ENCODE measurements at places on chromosomes 1 and 21.

GRCh38 chr1:6136516-6137220 lies 43.5 kb downstream of the CHD5 start:
- no peak for DNase-seq

GRCh38 chr1:113307771-113308445 lies 82.4 kb upstream of the MAGI3 start:
- DNase-seq: no peak

DNA sequence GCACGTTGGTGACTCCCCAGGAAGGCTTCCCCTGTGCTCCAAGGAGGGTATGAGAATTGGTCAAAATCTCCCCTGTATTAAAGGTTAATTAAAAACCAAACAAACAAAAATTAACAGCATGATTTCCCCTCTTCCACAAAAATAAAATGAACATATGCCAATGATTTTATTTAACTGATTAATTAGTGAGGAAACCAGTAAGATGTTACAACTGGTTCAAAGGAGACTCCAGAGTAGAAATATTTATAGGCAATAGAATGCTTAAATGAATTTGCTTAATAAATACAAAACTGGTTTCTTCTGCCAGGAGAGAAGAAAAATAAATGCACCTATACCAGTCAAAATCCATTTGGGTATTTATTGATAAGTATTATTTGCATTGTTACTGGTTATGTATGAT lies 249.5 kb upstream of the DEPDC1 start:
- DNase-seq: no peak

DNA sequence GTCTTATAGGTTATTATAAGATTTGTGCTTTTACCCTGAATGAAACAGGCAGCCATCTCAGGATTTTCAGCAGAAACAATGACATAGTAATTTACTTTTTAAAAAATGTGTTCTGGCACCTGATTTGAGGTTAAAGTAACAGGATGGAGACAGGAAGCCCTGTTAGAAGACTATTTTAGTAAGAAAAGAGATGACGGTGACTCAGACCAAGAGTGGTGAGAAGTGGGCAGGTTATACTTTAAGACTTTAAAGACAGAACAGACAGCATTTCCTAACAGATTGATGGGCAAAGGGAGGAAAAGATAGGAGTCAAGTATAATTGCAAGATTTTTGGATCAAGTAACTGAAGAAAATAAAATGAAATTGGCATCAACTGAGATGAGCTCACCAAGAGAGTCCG lies 436.8 kb upstream of the NR5A2 start:
- DNase-seq: no peak

- DNase-seq: no peak
Observed at GRCh38 chr1:227225715-227226346, 92.5 kb downstream of the CDC42BPA start.

DNA sequence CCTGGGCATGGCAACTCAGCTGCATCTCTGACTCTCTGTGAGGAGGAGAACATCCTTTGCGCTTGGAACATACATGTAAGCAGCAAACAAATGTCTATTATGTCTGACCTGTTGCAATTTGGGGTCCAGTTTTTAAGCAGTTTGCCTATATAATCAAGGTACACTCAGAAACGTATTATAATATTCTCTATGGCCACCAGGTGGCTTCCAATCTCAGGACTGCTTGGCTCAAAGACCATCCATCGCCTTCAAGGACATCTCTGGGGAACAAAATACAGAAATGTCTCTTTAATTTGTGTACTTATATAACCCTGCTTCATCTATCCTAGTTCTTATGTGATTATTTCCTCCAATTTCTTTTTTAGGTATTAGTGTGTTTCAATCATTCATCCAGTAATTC lies 227.2 kb downstream of the OLFM3 start:
- DNase-seq: no peak

GRCh38 chr21:37551331-37551992 lies 184.9 kb downstream of the DYRK1A start:
- no peak for DNase-seq

DNA sequence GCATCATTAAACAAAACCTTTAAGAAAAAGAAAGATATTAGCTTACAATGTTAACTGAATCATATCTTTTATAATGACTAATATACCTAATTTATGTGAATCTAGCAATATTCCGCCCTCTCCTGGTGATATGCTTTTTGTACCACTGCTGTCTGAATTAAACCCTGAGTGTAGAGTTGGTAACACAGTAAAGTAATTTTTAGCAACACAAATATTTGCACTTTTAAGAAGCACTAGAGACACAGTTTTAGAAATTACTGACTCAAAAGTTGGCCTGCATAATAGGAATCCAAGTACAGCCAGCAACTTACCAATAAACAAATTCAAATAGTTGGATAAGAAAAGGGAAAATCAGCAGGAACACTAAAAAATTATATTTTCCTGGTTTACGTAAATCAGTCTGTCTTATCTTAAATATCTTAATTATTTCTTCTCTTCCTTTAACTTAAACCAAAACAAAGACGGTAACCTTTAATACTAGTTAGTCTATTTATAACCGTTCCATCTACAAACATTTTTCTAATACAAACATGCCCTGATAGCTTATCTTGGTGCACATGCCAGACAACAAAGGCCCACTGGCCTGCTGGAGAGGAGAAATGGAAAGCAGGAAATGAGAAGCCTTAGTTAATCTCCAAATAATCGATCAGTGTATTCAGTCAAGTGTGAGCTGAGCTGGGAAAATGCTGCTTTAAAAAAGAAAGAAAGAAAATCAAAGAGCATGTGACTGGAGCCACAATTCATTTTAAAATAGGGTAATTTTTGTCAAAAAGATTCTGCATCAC lies 246.0 kb downstream of the RERE start:
- DNase-seq: no peak

DNA sequence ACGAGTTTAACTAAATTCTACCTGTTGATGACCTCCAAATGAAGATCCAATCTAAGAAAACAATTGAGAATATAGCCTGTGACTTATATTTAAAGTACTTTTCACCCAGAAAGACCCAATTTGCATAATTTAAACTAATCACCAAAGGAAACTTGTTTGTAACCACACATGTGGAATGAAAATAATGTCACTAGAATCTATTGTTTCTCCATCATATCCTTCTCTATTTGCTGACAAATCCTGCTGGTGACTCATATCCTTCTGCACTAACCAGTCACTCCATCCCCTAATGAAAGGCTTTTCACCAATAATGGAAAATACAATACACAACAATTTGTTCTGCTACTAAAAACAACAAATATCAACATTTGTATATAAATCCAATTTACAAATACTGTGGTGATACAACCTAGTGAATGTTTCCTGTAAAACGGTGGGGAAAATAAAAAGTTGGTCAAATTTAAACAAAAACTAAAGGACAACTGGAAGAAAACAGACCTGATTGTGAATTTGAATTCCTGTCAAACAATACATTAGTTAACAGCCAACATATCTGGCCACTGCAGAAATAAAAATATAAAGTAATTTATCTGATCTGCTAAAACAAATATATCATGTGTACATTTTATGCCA lies 6.5 kb downstream of the PTP4A2 start:
- DNase-seq: no peak

DNA sequence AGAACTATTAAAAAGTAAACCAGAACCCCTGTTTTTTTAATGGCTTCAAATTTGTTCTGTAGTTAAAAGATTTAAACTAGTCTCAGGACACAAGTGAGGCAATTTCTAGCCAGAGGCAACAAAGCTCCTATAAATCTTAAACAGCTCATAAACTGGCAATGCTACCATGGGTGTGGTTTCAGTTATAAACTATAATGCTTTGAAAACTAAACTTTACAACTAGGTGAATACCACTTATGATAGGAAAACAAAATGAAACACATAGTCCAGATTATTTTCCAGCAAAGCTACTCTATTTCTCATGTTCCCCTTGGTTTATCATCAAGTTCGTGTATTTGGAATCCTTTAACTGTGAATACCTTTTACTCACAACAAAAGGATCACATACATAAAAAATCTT lies 282.5 kb downstream of the VAV3 start:
- no peak for DNase-seq

GRCh38 chr21:17738176-17738953 lies 80.8 kb downstream of the C21orf91 start:
- DNase-seq: no peak

- DNase-seq: no peak
Observed at GRCh38 chr1:29388170-29388569, 151.8 kb downstream of the PTPRU start.

GRCh38 chr1:27438621-27439061 lies 46.2 kb downstream of the GPR3 start:
- no peak for DNase-seq

DNA sequence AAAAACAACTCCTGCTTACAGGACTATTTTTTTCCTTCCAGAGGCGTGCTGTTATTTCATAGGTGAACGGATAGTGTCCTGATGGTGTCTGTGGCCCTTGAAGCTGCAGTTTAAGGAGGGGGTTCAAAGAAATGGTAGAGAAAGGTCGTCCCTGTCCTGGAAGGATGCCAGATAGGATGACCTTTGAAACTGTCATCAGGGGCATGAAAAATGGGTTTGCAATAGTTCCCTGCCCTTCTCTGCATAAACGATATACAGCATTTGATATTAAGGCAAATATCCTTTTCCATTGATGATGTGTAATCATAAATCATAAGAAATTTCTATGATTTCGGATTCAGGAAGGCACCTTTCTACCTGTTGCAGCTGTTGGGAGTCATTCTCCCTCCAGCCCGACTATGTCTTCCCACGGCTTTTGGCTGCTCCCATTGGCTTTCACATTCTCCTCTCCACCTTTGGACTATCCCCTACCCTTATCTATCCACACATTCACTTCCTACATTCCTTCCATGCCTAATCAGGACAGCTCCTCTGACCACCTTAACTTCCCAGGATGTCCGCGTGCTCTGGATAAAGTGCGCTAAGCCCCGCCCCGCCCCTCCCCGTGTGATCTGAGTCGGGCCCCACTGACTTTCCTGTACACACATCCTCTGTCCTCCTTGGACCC lies 209.8 kb downstream of the DISC1 start:
- no peak for DNase-seq

DNA sequence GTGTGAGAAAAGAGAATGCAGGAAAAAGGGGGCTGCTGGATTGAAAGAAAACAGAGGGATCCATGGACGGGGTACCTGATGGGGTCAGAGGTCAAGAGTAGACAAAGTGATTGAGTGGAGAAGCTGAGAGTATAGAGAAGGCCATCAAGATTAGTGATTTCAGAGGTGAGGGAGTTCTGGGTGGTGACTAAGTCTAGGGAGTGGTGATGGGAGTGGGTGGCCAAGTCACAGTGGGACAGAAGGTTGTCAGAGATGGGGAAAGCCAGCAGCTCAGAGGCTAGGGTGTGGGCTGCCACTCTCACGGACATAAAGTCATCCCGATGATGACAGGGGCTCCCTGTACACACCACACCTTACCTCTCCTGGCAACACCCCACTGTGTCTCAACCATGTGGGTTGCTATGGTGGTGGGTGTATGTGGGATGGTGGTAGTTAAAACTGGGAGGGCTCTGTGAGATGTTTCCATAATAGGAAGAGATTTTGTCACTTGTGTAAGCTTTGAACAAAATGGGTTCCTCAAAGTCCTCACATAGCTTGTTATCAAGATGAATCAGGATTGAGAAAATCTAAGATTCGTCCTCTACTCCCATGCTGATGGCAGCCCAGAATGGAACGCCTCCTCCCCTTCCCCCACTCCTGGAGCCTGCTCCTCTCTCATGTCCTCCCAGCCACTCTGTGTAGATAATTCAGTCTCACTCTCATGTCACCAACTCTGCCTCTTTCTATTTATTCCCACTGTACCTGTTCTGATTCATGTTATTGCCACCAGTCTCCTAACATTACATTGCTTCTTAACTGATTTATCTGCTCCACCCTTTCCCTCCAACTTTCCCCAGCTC lies 20.3 kb upstream of the CSF1 start:
- DNase-seq: peak; percentile 51

- no peak for DNase-seq
Observed at GRCh38 chr1:22835636-22836319, 125.1 kb downstream of the EPHB2 start.

- DNase-seq: no peak
Observed at GRCh38 chr1:234600418-234601281, 9.3 kb downstream of the IRF2BP2 start.

DNA sequence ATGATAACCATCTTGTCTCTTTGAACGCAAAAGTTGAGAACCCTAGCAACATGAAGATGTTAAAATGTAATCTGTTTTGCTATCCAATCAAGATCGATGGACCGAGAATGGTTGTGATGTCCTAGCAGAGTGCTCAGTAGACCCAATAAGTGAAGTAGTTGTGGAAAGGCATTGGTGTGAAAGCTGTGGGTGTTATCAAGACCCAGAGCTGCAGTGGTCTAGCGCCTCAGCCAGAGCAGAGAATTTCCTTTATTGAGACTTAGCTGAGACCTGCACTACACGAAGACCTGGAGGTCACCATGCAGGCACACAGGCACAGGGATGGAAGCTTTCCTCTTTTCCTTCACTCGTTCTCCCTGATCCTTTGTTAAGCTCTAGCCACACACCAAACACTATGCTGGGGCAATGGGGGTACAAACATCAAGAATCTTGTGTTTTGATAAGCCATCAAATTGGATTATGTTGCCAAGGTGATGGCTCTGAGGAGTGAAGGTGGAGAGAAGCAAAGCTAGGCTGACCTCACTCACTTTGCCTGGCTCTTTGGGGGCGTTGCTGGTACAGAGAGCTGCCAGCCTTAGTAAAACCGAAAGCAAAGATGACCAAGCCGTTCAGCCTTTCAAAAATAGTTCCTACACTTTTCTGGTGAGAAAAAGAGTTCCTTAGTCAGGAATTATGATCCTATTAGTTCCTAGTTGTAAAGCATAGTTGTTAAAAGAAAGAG lies 24.1 kb downstream of the METTL13 start:
- DNase-seq: no peak

- no peak for DNase-seq
Observed at GRCh38 chr1:46412893-46413595, 18.9 kb downstream of the FAAH start.

DNA sequence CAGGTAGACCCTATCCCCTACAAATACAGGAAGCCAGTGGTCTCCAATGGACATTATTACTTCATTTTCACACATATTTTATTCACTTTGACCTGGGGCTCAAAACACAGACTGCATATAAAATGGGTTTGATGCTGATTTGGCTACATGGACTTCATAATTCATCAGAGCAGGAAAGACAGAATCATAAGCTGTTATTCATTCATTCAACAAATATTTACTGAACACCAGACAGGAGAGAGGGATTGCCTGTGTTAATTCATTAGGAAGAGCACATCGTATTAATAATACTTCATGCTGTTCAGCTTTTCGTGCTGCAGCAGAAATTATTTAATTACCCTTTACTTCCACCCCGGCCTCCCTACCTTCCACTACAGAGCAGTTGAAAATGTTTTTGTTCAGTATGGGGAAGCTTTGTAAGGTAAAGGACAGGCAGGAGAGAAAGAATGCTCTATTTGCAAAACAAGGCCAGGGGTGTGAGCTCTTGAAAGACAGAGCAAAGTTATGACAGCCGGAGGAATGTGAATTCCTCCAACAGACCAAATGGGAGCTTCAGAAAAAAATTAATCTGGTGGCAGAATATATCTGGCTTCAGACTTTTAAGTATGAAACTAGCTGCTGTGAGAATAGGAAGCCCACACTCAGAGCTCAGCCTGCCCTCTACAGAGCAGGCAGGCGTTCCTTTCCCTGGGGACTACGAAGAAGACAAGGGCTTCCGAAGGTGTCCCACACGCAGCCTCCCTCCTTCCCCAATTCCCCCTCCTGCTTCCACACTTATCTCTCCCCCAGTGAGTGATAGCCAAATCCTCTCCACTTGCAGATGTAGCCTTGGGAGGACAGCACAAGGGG lies 58.0 kb downstream of the MDM4 start:
- no peak for DNase-seq

- no peak for DNase-seq
Observed at GRCh38 chr1:31943546-31944184, 5.5 kb upstream of the PTP4A2 start.

GRCh38 chr1:245225322-245226202 lies 70.8 kb downstream of the KIF26B start:
- no peak for DNase-seq
